ENCODE measurements at places on chromosomes 13 and 19.

DNA sequence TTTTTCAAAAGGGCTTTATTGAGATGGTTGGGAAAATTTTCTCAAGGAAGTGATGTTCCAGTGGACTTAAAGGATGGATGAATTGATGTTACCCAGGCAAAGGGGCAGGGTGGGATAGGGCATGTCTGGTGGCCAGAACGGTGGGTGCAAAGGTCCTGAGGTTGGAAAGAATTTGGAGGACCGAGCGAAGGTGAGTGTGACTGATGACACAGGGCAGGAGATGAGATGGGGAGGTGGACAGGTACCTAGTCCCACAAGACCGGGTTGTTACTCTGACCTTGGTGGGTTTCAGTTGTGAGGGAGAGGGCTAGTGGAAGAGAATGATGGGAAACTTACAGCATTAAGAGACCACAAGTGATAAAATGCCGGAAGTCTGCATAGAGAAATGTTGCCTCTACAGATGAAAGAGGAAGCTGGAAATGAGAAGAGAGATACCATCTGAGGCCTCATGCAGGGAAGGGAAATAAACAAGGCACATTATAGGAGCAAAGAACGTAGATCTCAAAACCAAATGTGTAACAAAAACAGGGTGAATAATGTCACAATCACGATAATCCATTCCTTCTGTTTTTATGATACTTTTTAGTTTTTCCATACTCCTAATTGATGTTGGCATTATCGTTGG is 4.5 kb downstream of the ADGRE1 start:
- DNase-seq: no peak

DNA sequence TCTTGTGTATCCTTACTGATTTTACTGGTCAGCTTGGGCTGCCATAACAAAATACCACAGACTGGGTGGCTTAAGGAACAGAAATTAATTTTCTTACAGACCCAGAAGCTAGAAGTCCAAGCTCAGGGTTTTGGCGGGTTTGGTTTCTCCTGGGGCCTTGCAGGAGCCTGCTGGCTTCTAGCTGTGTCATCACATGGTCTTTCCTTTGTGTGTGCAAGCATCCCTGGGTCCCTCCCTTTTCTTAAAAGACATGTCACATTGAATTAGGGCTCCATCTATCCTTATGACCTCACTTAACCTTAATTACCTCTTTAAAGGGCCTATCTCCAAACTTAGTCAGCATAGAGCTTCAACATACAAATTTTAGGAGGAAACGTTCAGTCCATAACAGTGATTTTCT is 23.4 kb downstream of the UBAC2 start:
- no peak for DNase-seq

DNA sequence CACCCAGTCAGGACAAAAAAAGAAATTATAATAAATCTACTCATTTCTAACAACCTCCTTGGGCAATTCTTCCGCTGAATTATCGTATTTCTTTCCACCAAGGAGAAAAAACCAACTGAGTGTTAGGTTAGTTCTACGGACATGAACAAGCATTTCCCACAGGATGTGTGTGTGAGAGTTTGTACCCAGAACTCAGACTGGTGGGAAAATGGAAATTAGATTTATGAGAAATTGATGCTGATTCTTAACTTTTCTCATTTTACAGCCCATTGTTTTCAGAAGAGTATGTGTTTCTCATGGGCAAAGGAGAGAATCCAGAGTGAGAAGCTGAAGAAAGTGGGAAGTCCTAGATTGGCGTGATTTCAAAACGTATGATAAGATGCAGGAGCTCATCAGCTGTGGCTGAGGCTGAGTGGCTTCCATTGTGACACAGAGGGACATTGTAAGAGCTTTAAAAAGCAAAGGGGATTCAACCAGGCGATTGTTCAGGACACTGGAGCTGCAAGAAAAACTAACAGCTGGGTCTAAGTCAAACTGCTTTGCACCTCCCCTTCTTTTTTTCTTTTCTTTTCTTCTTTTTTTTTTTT is 184.7 kb upstream of the ARGLU1 start:
- DNase-seq: no peak

DNA sequence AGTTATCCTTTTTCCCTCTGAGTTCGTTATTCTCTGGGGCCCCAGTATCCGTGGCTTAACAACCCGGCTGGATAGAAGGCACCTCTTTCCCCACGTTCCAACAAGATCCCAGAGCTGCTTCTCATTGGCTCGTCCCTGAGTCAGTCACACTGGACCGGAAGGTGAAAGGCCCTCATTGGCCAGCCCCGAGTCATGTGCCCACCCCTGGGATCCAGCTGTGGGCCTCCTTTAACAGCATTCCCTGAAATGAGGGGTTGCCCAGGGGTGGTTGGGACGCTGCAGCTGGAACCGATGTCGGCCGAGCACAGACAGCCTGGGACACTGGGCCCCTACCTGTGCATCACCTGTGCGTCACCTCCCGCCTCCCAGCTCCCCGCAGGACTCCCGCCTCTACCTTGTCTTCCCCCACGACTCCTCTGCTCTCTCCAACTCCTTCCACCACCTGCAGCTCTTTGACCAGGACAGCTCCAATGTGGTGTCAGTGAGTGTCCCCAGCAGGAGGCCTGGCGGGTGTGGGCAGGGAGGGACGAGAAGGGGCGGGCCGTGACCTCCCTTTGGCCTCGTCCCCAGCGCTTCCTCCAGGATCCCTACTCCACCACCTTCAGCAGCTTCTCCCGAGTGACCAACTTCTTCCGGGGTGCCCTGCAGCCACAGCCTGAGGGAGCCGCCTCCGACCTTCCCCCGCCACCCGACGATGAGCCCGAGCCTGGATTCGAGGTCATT is 4.3 kb downstream of the TBC1D17 start:
- DNase-seq: no peak

DNA sequence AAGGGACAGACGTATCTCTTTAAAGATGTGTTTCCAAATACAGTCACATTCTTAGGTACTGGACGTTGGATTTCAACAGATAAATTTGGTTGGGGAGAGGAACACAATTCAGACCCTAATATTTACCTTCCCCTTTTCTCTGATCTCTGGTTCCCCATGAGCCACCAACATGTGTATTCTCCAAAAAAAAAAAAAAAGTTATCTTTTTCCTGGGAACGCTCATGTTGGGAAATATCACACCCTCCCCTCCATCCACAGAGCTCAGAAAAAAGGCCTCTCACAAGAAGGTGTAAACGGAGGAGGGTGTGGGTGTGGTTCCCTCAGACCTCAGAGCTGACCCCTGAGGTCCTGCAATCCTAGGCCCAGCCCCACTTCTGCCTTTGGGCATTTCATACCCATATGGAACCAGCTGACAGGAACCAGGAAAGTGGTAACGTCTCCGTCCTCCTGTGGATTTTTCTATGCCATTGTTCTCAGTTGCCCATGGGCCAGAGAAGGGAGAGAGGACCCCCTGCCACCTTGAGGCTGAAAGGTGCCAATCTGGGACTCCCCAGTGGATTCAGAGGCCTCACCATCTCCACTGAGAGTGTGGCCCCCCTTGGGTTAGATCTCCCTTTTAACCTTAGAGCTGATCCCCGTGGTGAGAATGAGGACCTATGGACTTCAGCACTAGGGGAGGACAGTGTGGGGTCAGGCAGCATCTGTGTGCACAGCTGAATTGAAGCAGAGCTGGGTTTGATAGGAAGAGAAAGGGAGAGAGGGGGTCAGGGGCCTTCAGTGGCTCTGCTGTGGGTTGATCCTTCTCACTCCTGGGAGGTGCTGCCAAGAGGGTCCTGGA is 8.4 kb upstream of the SIGLEC12 start:
- no peak for DNase-seq

DNA sequence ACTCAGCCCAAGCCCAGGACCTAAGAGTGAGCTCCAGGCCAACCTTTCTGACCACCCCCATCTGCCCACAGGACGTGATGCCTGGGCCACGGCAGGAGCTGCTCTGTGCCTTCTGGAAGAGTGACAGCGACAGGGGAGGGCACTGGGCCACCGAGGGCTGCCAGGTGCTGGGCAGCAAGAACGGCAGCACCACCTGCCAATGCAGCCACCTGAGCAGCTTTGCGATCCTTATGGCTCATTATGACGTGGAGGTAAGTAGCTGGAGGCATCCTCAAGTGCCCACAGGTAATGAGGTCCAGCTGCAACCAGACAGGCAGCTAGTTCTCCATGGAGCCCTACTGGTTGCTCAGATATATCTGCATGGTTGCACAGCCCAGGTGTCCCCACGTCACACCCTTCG is 14.8 kb downstream of the DDX39A start:
- no peak for DNase-seq

- DNase-seq: no peak
These were observed 210.0 kb downstream of the FOXO1 start for GRCh38 chr13:40456397-40456953.

GRCh38 chr13:30907121-30907861 is 1.2 kb downstream of the MEDAG start:
- no peak for DNase-seq

DNA sequence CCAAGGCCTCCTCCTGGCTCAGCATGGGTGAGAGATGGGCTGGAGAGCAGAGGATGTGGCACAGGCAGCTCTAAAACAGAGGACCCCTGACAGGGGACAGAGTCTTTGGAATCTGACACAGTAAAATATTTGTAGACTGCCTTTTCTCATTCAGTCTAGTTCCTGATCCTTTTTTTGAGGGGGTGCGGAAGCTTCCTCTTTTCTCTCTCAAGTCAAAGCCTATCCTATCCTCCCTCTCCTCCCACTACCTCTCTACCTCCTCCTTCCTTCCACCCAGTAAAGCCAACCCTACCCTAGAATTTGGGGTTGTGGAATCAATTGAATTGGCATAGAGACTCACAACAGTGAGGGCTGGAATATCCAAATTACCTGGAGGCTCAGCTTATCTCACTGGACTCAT is 82.0 kb downstream of the TEX26 start:
- no peak for DNase-seq

- DNase-seq: no peak
These were observed 45.1 kb upstream of the CEACAM21 start for GRCh38 chr19:41530761-41531301.

DNA sequence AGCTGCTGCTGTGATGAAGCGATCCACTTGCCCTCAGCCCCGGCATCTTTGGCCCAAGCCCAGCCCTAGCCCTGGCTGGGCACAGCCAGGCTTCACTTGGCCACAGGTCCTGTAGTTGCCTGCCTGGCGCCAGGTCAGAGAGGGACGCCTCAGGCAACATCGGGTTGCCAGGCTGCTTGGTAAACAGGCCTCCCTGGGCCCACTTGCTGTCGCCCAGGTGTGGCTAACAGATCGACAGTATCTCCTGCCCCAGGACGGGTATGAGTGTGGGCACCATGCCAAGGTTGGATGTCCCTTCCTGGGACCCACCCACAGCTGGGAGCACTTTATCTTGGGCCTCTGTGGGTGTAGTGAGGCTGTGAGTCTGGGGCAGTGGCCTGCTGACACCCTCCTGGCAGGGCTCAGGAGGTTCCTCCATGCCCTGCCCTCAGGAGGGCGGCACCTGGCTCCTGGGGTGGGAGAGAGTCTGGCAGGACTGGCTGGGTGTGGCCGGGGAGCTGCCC is 27.8 kb downstream of the CARM1 start:
- DNase-seq: peak; percentile 30

- no peak for DNase-seq
These were observed 199.4 kb downstream of the ENOX1 start for GRCh38 chr13:43587376-43587775.

DNA sequence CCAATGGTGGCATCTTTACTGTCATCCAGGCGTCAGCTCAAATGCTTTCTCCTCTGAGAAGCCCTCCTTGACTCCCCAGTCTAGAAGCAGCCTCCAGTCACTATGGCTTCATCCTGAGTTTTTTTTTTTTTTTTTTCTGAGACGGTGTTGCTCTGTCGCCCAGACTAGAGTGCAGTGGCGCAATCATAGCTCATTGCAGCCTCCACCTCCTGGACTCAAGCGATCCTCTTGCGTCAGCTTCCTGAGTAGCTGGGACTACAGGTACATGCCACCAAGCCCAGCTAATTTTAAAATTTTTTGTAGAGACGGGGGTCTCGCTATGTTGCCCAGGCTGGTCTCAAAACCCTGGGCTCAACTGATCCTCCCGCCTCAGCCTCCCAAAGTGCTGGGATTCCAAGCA is 4.2 kb downstream of the NRTN start:
- DNase-seq: no peak

DNA sequence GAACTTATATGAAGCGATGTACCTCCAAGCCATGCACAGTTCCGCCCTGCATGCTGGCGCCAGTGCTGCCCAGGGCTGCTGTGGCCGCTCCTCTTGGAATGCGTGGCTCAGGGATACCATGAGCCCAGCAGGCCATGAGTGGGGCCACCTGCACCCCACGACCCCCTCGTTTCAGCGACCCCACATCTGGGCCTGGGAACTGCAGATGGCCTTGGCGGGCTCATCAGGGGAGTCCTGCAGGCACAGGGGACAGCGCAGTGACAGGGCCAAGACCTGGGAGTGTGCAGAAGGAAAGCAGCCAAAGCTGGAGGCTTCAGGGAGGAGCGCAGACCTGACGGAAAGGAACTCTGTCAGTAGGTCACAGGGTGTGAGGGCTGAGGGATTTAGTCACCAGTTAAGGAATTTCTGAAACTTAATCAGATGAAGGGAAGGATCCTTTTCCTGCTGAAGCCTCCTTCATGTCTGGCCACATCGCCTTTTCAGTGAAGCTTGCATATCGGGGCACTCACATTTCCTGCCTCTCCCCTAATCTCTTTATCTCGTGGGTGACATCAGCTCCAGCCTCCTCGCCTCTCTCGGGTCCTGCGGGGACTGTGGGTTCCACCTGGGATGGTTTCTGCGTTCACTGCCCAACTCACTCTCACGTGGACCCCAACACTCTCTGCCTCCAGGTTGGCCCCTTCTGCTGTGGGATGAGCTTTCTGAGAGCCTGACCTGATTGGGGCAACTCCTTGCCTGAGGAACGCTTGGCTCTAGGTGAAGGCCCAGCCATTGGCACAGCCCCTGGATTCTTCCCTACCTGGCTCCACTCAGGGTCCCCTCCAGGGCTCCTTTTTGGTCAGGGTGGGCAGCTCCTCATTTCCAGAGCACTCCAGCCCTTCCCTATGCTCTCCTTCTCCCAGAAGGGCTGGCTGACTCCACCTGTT is 123.5 kb downstream of the CRYL1 start:
- no peak for DNase-seq

DNA sequence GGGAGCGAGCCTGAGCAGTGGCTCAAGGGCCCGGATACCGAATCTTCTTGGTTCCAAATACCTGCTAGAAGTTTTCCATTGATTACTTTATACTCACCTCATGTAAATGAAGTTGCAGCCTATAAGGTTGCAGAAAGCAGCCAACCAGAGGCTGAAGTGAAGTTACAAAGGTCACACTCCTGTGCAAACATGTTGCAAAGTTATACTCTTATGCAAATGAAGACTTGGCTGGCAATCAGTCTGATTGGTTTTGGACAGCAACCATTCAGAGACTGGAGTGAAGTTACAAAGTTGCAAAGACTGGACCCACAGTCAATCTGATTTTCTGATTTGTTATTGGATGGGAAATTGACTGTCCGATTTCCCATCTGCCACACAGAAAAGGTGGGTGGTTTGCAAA is 152.5 kb downstream of the GGACT start:
- DNase-seq: no peak

DNA sequence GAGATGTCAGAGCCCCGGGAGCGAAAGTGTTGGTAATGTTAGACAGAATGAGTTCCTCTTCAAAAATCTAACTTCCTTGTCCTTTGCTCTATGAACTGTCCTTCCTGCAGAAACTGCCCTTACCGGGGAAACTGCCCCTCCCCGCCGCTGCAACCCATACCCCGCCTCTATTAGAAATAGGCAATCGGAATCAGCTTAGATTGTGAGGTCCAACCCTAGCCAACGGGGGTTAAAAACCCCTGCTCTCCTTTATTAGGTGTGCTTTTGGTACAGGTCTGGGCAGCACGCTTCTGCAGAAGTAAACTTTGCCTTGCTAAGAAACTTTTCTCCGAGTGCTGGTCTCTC is 11.5 kb upstream of the CAPNS1 start:
- no peak for DNase-seq
